Pancreas (tissue), 10 donors: ENCODE measurements at places on chromosomes 16 and 17.

GRCh38 chr16:85173981-85174751 is 61.9 kb upstream of the CIBAR2 start:
- DNase-seq = no peak

DNA sequence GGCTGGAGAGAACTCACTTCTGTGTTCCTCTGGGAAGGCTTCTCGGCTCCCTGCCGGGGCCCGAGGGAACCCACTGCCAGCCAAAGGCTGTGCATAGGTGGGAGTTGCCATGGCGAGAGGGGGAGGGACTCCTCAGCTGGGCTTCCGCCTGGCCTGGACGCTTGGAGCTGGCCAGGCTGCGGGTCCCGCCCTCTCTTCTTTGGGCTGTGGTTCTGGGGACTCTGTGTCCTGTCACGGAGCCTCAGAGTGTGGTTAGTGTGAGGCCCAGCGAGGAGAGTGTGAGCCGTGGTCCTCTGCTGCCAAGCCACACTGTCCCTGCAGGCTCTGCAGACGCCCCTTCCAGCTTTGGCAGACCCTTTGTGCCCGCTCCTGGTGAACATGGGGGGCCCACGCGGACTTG is 123.1 kb downstream of the OR1D5 start:
- no peak for DNase-seq

GRCh38 chr17:80000136-80000535 is 35.5 kb downstream of the TBC1D16 start:
- DNase-seq = no peak

GRCh38 chr16:51919736-51920135 is 627.2 kb downstream of the TOX3 start:
- DNase-seq = no peak

DNA sequence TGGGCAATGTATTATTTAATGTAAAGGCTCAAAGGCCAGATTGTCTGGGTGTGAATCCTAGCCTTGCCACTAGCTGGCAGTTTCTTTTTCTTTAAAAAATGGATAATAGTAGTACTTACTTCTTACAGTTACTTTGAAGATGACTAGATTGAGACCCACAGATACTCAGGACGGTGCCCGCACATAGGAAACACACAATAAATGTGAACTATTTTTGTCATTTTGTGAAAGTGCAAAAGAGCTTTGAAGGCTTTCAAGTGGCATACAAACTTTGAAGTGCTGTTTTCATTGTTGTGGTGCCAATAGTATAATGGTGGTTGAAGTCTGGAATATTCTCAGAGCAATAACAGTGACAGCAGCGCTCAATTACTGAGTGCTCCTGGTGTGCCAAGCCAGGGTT is 63.6 kb downstream of the OTOA start:
- no peak for DNase-seq
